ENCODE measurements at places on chromosomes 7 and 10.

- no peak for DNase-seq
Observed at GRCh38 chr10:43871545-43871944, 222.9 kb upstream of the ZNF32 start.

DNA sequence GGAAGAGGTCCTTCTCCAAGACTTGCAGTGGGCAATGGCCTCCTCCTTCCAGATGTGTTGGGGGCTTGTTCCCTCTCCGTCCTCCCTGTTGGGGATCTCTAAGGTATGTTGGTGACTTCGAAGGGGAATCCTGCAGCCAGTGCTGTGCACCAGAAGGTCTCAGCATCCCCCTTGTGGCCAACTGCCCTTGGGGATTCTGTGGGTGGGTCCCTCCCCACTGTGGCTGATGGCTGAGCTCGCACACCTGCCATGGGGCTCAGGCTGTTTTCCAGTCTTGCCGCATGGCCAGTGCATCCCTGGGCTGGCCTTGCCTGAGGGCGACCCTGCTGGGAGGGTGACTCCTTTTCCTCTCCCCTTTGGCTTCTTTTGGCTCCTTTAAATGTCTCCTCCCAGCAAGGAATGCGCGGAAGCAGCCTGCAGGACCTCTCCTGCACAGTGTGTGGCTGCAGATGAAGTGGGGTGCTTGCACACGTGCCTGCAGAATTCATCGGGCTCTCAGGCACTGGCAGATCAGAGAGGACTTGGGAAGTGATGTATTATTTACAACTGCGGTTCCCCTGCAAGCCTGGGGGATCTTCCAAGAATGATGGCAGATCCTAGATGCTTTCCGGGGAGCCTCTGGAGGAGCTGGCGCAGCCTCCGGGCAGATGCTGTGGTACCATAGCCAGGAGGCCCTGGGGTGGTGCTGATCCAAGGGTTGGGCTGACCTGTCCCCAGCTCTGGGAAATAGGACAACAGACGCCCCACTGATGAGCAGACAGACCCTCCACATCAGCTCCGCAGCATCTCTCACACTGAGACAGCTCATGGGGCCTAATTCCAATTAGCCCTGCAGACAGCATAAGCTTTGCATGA, 410.0 kb downstream of the TCERG1L start:
- DNase-seq, result no peak

GRCh38 chr7:74092321-74092963, 8.8 kb downstream of the LIMK1 start:
- DNase-seq, result no peak

DNA sequence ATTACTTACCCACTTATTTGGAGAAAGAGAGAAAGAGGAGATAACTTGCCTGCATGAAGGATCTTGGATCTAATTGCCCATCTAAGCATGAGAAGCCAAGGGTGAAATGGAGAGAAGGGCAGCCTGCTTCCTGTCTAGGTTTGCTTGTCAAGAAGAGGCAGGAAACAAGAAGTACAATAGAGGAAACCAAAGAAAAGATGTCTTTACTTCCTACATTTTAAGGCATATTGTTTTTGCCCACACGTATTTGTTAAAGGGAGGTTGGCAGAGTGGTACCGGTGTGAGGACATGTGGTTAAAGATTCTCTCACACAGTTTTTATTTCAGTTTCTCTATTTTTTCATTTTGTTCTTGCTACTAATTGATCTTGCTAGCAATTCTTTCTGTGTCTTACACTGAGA, 6.0 kb upstream of the TAS2R38 start:
- DNase-seq, result no peak
